Tongue (tissue), 3 donors: ENCODE measurements at places on chromosomes 6 and 20. TPM values are rescaled to one million over a fixed set of nuclear protein-coding genes. Genes with fewer than 3 reads are reported as not detected.

GRCh38 chr6:31792761-31793171 is 2.8 kb downstream of the VARS1 start:
- DNase-seq: no peak

DNA sequence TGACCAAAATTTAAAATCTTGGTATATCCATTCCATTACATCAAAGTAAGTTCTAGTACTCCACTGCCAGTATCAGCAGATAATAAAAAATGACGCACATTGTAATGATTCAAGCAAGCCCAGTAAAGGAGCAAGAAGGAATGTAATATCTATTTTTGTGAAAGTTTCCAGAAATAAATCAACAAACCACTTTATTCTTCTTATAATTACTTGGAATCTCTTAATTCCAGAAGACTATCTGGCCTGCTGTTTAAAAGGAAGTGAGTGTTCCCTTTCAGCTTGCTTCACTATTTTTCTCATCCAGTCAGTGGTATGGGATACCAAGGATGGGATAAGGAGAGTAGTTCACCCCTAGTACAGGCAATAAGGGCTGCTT is 42.2 kb upstream of the DSE start:
- no peak for DNase-seq

SLC35D3 gene
- not detected for total RNA-seq

PPP1R3G gene
- 4.4 TPM for total RNA-seq

GSTA3 gene
- not detected for total RNA-seq
